Fibroblast of upper back skin (primary cell): ENCODE measurements at places on chromosomes 3 and 15.

GRCh38 chr15:56523521-56523920, 58.6 kb upstream of the MNS1 start:
- DNase-seq = peak; percentile 21

- no peak for DNase-seq
These were observed 267.0 kb upstream of the GOLIM4 start for GRCh38 chr3:168362661-168363247.

- no peak for DNase-seq
These were observed 11.7 kb upstream of the LYZL4 start for GRCh38 chr3:42421818-42422796.

DNA sequence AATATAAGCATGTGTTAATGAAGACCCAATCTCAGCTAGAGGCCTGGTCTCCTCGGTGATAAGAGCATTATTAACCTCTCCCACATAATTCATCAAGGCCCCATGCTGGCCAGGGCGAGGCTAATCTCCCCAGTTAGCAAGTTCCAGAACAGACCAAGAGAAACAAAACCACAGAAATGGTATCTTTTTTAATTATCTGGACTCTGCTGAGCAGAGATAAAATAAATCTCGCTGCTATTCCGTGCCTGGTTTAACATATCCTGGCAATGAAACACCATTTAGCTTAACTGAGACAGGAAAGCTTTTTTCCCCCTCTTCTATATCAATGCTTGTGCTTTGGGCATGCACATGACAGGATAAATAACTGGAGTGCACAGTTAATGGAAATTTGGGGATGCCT, 72.5 kb upstream of the ARHGEF3 start:
- DNase-seq = no peak

- DNase-seq = peak; percentile 62
These were observed 19.1 kb downstream of the SLC12A6 start for GRCh38 chr15:34318277-34319079.

DNA sequence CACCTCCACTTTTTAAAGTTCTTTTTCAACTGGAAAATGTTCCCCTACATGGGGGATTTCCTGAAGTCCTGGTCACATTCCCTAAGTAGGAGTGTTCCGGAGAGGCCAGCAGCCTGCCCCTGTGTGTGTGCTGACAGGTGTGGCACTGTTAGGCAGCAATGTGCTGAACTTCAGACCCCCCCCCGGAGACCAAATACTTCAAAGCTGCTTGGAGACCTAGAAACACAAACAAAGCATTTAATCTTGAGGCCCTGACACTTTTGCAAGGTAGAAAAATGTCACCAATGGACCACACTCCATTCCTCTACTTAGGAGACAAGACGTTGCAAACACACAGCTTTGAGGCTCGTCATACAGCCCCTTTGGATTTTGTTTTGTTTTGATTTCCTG, 259.6 kb upstream of the CTNNB1 start:
- DNase-seq = no peak

DNA sequence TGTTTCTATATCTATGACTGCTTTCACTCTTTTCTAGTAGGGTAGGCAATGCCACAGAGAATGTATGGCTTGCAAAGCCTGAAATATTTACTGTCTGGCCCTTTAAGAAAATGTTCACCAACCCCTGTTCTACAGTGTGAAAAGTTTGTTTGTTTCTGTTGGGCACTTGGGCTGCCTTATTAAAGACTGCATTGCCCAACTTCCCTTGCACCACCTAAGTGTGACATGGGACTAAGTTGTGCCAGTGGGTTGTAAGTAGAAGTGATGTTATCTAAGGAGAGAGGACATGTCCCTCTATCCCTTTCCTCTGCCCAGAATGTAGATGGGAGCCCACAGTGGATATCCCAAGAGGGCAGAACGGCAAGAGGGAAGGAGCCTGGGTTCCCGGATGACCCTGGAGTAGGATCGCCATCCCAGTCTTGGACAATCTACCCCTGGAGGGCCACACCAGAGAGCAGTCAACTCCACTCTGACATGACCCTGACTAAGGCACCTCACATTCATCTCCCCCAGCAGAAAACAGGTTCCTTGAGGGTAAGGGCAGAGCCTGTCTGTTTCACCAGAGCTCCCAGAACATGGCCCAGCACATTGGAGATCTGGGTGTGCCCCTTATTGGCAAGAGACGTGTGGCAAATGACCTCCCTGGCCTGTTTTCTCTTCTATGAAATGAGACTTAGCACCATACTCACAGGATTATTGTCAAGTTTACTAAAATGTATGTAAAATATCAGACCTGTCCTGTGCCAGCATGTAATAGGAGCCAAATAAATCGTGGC, 138.8 kb downstream of the SMAD6 start:
- no peak for DNase-seq

DNA sequence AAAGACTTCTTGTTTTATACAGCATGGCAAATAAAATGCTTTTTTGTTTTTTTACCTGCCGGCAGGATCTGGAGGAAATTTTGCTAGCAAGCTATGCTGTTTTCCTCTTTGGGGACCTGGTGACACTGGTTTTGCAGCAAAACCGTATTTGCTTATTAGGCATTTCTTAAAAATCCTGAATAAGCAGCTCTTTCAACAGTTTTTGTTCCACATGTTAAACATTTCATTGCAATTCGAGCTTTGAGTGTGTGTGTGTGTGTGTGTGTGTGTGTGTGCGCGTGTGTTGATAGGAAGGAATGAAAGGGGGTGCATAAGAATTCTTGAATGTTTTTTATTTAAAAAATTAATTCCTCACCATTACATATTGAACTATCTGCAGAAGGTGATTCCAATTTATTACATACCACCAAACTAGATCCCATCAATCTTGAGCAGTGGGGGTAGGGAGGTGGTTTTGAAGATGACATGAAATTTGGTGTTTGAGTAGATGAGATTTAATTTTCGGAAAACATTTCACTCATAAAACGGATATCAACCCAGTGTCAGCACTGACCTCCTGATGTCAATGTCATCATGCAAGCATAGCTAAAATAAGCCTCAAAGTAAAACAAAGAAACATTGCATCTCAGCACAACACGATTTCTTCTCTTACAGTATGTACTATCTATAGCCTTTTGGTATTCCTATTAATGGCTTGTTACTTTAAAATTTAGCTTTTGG, 17.3 kb downstream of the ZBTB38 start:
- no peak for DNase-seq

GRCh38 chr3:61724801-61725200, 163.4 kb downstream of the PTPRG start:
- no peak for DNase-seq

DNA sequence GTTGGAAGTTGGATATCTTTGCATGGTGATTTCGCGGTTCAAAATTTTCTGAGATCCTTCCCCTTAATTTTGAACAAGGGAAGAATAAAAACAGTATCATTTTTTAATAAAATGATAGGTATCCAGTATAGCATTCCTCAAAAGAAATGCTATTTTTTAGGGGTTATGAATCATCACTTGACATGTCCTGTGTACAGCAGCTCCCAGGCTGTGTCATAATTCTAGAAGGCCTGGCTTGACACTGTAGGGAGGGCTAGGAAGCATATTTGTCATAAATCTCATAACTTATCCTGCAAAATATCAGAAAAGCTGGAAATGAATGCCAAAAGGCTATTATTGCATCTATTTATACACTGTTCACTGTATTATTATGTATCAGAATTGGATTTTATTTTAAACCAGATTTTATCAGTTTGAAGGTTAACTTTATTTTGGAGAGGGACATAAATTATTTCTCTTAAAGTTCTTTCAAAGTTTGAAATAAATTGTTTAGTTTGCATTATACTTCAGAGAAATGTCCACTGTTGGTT, 539.1 kb upstream of the ROBO2 start:
- DNase-seq = peak; percentile 61

DNA sequence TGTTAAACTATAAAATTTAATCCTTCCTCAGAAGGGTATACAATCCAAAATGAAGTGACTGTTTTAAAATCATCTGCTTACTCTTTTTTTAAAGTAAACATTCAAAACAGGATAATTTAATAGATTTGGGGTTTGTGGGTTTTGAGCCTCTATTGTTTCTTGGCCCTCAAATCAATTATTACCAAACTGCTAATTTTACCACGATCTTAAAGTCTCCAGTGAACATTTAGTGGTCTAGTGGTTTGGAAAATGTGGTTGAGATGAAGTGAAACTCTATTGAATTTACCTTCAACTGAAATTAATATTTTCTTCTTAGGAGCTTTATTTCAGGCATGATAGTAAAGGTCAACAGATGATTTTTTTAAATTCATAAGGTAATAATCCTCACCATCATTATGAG, 11.2 kb upstream of the ATP11B start:
- no peak for DNase-seq

DNA sequence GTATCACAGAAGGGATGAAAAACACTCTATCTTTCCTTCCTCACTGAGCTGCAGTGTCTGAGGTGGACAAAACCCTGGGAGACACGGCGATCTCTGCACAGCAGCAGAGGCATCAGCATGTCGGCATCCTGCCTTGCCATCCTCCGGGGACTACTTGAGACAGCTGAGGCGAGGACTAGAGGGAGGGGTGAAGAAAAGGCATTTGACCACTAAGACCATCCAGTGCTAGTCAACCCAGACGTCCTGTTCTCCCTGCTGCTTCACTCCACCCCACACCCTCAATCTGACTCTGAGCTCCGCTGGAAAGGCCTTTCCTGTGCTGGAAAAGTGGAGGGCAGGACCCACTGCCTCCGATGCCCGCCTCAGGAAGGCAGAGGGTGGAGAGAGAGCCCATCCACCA, 67.3 kb downstream of the VGLL4 start:
- peak; percentile 45 for DNase-seq

DNA sequence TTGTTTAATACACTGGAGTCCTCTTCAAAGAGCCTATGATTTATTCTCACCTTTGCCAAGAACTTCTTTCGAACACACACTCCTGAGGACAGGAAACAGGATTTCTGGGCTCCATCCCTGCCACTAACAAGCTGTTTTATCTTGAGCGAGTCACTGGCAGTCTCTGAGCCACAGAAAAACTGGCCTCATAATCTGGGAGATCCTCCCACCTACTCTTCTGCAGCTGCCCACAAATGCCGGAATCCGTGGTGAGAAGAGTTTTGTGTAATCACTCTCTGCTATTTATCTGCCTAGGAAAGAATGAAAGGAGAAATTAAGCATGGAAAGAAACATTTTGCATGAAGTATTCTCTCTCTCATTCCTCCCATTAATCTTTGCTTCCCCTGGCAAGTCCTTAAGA, 172.0 kb upstream of the TRIM42 start:
- no peak for DNase-seq

DNA sequence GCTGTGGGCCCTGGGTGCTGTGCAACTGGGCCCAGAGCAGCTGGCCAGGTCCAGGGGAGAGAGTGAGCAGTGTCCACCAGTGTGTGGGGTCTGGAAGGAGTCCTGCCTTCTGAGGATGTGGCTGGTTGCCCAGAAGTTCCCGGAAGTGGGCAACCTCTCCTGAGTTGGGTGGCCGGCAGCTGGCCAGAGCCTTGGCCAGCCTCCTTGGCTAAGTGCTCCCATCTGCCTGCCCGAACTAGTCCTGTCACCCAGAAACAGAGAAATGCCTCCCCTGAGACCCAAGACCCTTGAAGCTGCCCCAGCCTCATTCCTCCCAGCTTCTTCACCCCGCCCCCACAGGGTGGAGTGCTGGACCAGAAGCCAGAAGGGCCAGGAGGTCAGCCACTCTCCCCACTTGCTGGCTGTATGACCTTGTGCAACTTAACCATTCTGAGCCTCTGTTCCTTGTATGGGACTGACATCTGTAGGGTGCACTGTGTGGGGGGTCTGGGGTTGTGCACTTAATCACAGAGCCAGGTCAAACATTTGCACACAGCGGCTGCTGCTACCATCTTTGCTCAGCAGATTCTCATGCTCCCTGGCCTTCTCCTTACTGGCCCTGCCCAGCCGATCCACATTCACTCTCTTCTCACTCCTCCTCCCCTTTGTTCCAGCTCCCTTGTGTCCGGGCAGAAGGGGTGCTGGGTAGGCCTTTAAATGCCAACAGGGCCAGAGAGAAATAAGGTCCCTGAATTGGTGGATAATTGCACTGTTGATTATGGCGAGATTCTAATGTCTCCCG, 7.5 kb upstream of the ALAS1 start:
- peak; percentile 61 for DNase-seq

DNA sequence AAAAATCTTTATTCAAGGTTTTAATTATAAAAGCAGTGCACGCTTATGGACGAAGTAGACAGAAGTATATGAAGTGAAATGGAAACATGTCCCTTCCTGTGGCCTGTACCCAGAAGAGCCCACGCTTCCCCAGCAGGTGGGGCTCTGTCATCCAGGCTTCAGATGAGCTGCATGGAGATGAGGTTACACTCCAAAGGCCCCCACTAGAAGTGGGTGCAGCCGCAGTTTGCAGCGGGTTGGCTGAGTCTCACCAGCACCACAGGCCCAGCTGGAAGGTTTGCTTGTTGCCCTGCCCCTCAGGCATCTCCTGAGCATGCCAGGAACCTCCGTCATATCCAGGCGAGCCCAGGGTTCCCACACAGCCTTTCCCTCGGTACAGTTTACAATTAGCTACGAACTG, 33.1 kb downstream of the PRR20G start:
- no peak for DNase-seq

GRCh38 chr15:63517202-63517601, 12.8 kb downstream of the USP3 start:
- DNase-seq = no peak

DNA sequence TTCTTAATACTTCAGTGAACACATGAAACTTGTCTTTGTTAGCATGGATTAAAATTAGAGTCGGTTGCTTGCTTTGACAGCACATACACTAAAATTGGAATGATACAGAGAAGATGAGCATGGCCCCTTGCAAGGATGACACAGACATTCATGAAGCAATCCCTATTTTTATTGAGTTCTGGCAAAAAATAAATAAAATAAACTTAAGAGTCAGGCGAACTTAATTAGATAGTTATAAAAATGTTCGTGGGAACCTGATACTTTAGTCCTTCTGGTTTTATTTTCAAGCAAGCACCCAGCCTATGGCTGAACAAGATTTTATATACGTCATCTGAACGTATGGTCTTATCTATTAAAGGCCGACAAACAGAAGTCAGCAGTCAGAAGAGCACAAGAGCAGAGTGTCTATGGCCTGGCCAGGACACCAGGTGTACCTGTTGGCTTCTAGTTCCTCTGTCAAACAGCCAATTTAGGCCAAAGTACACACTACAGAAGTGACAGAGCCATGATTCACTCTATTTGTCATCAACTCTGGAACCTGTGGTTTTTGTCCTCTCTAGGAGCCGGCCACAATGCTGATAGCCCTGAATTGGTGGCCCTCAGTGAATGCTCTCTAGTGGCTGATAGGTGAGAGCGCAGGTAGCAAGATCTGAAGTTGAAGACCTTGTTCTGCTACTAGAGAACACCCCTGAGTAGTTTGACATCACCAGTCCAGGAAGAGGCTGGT, 64.3 kb downstream of the LEO1 start:
- no peak for DNase-seq

GRCh38 chr15:86076468-86076867, 3.2 kb upstream of the AGBL1 start:
- no peak for DNase-seq
